ENCODE measurements at places on chromosomes 3 and 15.

GRCh38 chr3:104629038-104629437 lies 737.7 kb upstream of the ALCAM start:
- no peaks in the 10 kb centered on the region for H3K27me3 ChIP-seq
- no peak for DNase-seq
- H3K4me1 ChIP-seq: no peaks in the 10 kb centered on the region
- no peaks in the 10 kb centered on the region for H3K36me3 ChIP-seq
- no peak overlapping the region for H3K27ac ChIP-seq
- H3K4me3 ChIP-seq: no peak overlapping the region

- DNase-seq: no peak
- H3K27me3 ChIP-seq: no peaks in the 10 kb centered on the region
- H3K36me3 ChIP-seq: no peaks in the 10 kb centered on the region
- H3K4me1 ChIP-seq: no peaks in the 10 kb centered on the region
- H3K27ac ChIP-seq: no peak overlapping the region
These were observed 410.7 kb downstream of the GRM7 start for GRCh38 chr3:7271631-7272030.

DNA sequence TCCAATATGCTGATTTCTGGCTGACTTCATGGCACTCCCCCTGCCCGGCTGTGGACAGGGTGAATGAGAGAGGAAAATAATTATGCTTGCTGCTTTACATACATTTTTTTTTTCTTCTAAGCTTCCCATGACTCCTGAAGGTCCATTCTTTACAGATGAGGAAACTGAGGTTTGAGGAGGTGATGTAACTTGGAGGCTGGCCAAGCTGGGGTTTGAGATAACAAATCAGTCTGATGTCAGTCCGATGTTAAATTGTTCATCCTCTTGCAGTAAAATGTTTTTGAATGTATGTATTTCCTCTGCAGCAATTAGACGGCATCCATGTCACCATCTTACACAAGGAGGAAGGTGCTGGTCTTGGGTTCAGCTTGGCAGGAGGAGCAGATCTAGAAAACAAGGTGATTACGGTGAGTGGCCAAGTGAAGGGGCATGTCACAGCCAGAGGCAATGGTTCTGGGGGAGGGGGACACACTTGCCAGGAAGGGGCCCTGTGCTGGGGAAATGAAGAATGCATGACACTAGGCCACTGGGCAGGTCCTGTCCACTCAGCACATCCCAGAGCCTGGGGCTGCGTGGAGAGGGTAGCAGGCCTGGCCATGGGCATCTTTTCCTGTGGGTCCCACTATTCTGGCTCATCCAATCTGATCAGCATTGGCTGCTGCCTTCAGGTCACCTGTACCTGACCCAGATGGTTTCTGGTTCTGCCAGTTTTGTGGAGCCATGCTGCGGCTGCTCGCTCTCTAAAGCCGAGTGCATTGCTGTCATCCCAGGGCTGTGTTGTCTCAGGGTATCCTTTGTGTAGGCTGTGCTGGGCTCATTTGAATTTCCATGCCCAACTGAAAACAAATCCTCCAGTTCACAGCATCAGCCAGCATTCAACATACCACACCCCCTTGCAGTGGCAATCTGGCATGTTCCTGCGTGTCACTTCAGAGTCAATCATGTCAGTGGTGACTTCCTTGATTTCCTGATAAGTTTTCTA lies 20.4 kb downstream of the STARD5 start:
- H3K36me3 ChIP-seq: peaks cover 74% of the 10 kb centered on the region
- H3K27ac ChIP-seq: peak overlapping the region; percentile 8
- no peaks in the 10 kb centered on the region for H3K4me1 ChIP-seq
- H3K4me3 ChIP-seq: no peak overlapping the region
- no peaks in the 10 kb centered on the region for H3K27me3 ChIP-seq

DNA sequence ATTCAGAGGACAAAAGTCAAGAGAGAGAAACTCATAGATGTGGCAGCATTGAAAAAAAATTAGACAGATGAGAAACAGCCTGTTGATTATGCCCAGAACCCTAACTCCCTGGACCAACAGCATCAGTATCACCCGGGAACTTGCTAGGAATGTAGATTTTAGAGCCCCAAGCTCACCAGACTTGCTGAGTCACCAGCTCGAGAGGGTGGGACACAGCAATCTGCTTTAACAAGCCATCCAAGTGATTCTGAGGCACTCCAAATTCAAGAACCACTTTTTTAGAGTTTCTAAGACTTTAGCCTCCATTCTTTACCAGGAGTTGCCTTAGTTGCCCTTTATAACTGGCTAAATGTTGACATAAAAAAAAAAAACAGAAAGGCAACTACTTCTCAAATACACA lies 70.9 kb downstream of the CGGBP1 start:
- no peak overlapping the region for H3K4me3 ChIP-seq
- no peak for DNase-seq
- no peaks in the 10 kb centered on the region for H3K36me3 ChIP-seq
- H3K27me3 ChIP-seq: no peaks in the 10 kb centered on the region

- no peak for DNase-seq
- H3K4me1 ChIP-seq: peaks cover 13% of the 10 kb centered on the region
- no peaks in the 10 kb centered on the region for H3K36me3 ChIP-seq
- no peak overlapping the region for H3K27ac ChIP-seq
These were observed 68.8 kb upstream of the TJP1 start for GRCh38 chr15:29891096-29891457.

- H3K36me3 ChIP-seq: peaks cover 48% of the 10 kb centered on the region
- no peak for DNase-seq
- H3K4me3 ChIP-seq: no peak overlapping the region
These were observed 280.4 kb downstream of the CD47 start for GRCh38 chr3:107810171-107811071.

Measured in heart left ventricle (tissue), 16 donors.